ENCODE measurements at places on chromosomes 6 and 20.

DNA sequence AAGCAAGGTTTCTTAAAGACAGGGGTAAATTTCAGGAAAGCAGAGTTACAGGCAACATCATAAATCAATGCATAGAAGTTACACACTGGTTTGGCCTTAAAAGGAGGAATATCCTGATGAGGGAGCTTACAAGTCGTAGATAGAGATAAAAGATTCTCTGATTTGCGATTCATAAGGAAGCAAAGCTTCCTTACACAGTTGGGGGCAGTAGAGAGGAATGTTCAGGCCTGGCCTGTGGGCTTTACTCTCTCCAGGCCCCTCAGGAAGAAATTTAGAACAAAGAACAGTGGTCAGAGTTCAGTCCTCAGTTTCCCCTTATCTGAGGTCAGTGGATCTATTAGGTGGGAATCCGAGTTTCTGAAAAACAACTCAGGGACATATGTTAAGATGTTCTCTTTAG lies 19.3 kb downstream of the HLA-C start:
- DNase-seq = no peak

- DNase-seq = peak; percentile 64
Observed at GRCh38 chr6:44268095-44268628, 2.1 kb upstream of the TMEM151B start.

DNA sequence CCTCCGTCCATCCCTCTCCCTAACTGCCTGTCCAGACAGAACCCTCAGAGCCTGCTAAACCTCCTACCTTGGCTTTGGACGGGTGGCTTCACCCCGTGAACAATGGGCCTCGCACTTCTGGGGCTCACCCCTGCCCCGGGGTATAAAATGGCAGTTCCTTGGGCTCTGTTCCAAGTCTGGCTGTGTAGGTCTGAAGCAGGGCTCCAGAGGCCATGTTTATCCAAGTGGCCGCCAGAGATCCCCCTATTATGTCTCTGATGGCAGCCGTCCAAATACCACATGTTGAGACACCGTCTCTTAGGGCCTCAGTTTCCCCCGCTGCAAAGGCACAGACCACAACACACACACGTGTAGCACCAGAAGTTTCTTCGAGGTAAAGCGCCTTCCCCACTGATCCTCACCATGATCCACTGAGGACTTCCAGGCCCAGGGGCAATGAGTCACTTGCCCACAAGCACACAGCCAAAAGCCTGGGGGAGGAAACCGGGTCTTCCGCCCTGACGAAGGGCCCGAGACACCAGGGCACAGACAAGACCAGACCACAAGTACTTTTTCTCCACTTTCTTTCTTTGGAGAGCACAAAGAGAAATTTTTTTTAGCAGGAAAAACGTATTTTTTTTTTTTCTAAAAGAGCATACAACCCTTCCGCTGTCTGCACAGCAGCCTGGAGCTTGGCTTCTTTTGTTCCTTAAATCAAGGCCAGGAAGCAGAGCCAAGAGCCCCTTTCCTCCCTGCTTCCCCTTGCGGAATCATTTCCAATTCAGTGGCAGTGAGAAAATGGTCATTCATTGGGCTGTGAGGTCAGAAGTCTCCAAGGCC lies 11.8 kb downstream of the CPNE5 start:
- no peak for DNase-seq

DNA sequence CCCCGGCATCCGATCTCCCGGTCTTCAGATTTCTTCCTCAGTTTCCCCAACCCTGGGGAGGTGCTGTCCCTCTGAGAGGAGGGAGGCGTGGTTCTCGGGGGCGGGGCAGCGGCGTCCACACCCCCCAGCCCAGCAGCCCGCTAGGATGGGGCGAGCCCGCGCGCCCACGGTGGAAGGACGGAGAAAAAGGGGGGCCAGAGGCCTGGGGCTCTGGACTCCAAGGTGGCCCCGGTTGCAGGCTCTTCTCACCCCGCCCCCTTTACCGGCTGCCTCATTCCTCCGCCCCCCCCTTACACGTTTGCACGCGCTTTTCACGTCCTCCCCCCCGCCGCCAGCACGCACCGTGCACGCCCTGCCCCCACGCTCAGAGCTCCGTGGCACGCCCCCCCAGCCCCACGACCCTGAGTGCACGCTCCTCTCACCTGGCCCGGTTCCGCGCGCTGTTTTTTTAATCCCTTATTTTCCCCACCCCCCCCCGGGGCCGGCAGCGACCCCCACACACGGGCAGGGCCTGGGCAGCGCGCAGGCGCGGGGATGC lies 402 bp downstream of the ZBTB12 start:
- DNase-seq = peak; percentile 59

- no peak for DNase-seq
Observed at GRCh38 chr6:104881964-104882668, 22.4 kb upstream of the HACE1 start.

GRCh38 chr6:24968783-24969182 lies 33.0 kb upstream of the RIPOR2 start:
- DNase-seq = no peak

DNA sequence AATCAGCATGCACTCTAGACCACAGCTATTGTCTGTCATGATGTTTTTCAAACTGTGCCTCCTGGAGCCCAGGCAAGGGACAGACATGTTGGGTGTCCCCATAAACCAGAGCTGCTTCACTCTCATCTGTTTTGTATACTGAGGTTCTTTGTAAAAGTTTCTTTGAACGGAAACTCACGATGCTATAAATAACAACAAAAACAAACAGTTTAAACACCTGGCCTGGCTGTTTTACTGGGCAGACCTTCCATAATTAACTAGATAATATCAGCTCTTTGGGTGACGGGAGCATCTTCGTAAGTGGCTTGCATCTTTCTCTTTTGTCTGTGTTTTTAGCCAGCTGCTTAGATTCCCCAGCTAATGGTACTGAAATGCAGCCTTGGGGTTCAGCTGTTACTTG lies 190.3 kb downstream of the ZDHHC14 start:
- DNase-seq = no peak

DNA sequence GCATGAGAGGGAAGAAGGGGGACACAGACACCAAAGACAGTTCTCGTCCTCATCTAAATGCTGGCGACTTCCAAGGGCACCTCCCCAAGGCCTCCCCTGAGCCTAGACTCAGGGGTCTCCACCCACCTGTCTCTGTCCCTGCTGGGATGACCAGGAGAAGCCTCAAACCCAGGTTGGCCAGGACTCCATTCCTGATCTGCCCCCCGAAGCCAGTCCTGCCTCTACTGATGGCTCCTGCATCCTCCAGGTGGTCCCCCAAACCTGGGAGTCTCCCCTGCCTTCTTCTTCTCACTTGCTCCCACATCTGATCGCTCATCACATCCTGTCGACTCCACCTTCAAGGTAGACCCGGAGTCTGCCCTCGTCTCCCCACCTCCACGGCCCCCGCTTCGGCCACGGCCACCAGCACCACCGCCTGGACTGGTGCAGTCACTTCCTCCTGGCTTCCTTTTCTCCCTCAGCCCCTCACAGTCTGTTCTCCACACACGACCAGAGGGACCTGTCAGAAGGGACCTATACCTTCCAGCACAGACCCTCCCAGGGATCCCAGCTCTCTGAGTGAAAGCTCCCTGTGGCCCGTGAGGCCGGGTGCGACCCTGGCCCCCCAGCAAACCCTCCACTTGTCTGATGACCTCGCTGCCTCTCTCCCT lies 92.1 kb downstream of the CEBPB start:
- DNase-seq = no peak

DNA sequence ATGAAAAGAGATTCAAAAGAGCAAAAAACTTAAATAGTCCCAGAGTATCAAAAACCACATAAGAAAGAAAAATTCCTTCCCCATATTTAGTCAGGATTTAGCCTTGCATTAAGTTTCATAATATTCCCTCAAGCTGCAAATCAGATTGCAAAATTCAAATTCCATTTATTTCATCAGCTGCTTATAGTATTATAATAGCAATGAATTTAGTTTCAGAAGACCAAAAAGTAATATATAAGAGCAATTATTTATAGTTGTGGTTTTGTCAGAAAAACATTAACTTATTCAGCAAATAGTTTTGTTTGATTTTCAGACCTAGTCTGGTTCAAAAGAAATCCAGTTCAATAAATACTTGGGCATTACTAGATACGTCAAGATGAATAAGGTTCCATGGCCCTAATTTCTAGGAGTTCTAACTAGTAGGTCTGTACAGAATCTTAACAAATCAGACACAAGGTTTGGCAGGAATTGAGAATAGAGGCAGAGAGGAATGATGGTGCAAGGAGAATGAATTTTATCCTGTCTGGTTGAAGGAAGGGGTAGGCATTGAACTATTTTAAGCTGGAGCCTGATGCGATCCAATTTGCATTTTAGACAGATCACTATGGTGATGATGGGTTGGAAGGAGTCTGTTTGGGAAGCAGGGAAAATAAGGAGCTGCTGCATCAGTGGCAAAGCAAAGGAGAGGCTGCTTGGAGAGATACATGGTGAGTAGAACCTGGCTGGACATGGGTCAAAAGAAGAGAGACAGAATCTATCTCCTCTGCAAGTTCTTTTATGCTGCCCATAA lies 163.9 kb upstream of the STXBP5 start:
- DNase-seq = no peak

- DNase-seq = no peak
Observed at GRCh38 chr6:131572686-131573415, at the start of gene ARG1. ARG1 (plus strand) TSS chr6:131573226; CDS start chr6:131573283, 57 bp downstream.

DNA sequence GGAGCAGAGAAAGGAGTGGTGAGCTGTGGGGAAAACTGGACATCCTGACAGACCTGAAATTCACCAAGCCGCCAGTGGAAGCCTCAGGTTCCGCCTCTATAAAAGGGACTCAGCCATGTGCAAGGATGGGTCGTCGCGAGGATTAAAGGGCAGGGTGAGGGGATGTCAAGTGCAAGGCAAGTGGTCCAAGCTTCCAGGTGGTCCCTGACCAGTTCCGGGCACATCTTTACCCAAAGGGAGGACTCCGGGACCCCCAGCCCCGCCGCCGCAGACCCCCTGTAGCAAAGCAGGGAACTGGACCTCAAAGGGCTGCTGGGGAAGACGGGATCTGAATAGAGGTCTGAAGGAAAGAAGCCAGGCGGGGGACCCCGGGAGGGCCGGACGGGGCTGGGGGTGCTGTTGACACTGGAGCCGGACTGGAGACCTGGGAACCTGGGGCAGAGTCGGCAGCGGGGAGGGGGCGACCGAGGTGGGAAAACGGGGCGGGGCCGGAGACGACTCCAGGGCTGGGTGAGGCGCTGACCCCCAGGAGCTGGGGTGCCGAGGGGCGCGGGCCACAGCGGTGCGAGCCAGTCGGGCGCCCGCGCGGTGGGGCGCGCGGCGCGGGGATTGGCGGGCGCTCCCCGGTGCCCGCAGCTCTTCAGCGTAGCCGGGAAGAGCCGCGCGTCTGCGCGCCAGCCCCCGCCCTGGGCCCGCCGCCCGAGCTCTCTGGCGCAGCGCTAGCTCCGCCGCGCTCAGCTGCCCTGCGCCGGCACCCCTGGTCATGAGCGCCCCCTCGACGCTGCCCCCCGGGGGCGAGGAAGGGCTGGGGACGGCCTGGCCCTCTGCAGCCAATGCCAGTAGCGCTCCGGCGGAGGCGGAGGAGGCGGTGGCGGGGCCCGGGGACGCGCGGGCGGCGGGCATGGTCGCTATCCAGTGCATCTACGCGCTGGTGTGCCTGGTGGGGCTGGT lies at the start of gene SSTR4:
TSS of gene SSTR4 (plus strand) at position 592 of the 951 bp plus-strand sequence. CDS start at position 764, 172 bp downstream.
- DNase-seq = no peak

DNA sequence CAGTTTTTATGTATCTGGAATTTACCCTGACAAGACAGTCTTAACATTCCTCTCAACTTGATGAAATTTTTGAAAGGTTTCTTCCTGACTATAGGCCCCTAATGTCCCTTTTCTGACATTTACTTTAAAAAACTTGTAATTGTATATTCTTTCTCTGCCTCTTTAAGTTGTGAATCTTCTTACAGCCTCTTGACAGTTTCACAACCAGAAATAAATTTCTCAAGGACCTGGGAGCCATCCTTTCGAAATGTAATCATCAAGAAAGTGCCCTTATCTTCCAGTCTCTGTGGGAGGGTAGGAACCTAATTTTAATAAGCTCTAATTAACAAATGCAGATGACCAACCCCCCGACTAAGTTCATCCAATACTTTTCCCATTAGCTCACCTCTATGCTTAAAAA lies 403.6 kb upstream of the GJE1 start:
- DNase-seq = no peak

DNA sequence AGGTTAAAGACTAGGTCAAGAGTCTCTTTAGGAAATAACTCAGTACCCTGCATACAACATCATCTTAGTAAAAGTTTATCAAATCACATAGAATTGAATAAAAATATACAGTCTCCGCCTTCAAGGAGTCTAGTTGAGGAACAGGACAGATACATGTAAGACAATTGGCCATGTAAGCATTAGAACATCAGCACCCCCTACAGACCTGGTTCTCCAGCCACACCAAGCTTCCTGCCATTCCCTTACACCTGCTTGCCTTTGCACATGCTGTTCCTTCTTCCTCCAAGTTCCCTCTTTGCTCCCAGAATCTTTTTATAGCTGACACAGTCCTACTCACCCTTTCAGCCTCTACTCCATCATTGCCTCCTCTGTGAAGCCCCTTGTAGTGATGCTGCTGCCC lies 187.8 kb upstream of the LRFN2 start:
- no peak for DNase-seq

- no peak for DNase-seq
Observed at GRCh38 chr20:60402189-60403058, 444.2 kb downstream of the CDH26 start.

DNA sequence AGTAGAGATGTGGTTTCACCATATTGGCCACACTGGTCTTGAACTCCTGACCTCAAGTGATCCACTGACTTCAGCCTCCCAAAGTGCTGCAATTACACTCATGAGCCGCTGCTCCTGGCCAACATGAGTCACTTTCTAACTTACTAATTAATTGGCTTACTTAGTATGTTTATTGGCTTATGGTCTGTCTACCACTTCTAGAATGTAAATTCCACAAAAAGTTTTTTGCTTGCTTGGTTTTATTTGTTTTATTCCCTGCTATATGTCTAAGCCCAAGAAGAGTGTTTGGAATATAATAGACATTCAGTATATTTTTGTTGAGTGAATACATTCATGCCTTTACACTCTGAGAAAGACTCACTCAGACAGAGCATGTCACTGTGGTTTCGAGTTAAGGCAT lies 86.0 kb downstream of the SAMD3 start:
- DNase-seq = no peak

DNA sequence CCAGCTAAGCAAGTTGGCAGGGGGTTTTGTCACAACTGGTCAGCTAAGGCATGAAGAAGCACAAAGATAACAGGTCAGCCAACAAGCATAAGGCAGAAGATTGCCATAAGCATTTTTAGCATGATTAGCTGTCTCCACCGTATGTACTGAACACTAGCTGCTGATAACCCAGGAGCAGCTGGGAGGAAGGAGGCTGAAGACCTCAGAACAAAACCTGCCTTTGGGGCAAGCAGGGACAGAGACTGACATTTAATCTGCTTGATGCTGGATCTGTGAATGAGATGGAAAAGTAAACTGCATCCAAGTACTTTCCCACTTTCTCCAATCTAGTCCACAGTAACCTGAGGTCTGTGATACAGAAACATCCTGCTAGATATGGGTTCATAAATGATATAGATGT lies 353.0 kb upstream of the MAP3K7 start:
- no peak for DNase-seq

- no peak for DNase-seq
Observed at GRCh38 chr6:112481211-112481610, 134.1 kb downstream of the RFPL4B start.

- DNase-seq = no peak
Observed at GRCh38 chr20:24648481-24648880, 179.1 kb downstream of the SYNDIG1 start.
